ENCODE measurements at places on chromosomes 2 and 18.

DNA sequence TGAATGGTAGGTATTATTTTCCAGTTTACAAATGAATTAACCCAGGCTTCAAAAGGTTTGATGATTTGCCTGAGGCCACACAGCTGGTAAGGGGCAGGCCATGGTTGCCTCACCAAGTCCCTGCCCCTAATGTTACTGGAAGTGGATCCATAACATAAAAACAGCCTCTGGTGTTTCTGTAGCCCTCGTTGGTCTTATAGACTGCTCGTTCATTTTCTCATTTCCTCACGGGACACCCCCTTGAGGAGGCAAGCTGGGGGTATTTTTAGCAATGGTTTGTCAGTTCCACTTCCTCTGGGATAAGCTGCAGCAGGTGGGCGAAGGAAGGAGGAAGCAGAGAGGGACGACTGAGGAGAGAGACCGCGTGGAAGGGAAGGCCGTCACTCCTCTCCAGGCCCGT, 32.9 kb upstream of the NDUFV2 start:
- peaks cover 10% of the 10 kb centered on the region for H3K4me1 ChIP-seq
- no peak for DNase-seq
- no peak overlapping the region for H3K4me3 ChIP-seq

- H3K4me3 ChIP-seq: no peak overlapping the region
- DNase-seq: no peak
- H3K27me3 ChIP-seq: no peaks in the 10 kb centered on the region
- no peaks in the 10 kb centered on the region for H3K36me3 ChIP-seq
- no peaks in the 10 kb centered on the region for H3K4me1 ChIP-seq
- no peak overlapping the region for H3K27ac ChIP-seq
These were observed 19.6 kb upstream of the GULP1 start for GRCh38 chr2:188272121-188272520.

DNA sequence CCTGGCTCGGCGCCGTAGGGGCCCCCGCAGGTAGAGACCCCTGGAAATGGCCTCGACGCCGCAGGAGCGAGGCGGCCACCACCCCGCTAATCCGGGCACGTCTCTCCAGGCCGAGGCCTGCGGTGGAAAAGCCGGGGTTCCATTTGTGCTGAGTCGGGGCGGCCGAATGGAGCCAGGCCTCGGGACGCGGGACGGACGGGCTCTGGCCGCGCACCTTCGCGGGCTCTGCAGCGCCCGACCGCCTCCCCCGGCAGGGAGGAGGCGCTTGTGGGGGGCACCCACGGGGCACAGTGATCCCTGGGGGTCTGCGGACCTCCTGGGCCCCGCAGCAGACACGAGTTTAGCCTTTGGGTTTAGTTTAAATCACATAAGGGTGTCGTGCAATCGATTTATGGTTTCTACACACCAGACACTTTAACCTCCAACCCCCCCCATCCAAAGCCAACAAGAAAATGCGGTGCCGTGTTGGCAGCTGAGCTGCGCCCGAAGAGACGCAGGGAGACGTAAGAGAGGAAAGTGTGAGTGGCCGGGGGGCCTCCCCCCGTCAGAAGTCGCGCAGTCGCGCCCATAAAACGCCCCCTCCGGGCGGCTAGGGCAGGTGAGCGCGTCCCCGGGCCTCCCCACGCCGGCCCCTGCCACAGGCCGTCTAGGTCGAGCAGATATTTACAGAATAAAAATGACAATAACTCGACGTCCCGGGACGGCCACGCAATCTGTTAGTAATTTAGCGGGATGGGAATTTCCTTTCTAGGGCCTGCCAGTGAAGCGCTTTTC, 1.0 kb upstream of the NFATC1 start:
- H3K4me3 ChIP-seq: peak overlapping the region; percentile 58
- peak overlapping the region; percentile 83 for H3K27ac ChIP-seq
- DNase-seq: no peak

DNA sequence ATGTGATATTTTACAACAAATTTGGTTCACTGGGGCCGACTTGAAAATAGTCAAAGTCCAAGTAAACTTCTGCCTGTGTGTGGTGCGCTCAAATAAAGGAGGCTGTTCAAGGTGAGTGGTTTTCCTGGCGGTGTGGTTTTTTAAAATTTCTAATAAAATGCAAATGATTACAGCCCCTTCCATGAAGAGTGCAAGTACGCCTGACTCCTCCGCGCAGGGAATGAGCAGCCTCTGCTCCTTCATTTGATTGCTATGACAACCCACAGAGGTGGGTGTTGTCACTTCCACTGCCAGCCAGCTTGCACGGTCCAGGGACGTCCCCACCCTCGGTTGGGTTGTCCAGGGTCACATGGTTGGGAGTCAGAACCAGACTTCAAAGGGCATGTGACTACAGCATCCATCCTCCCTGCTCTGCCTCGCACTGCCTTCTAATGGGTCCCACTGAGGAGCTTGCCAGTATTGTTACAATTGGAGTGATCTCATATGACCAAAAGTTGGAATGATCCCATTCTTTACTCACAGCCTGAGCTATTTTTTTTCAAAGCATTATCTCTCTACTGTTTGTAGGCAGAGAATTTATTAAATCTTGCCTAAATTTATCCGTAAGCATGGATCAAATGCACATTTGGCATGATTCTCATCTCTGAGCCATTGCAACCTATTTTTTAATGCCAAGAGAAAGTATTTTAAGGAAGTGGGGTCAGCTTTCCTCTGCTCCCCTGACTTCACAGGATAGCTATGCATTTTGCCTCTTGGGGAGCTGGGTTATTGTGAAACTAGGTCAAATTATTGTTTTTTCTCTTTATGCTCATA, 121.3 kb downstream of the AGAP1 start:
- H3K27me3 ChIP-seq: no peaks in the 10 kb centered on the region
- H3K4me1 ChIP-seq: peaks cover 45% of the 10 kb centered on the region
- DNase-seq: peak; percentile 93
- no peaks in the 10 kb centered on the region for H3K36me3 ChIP-seq
- no peak overlapping the region for H3K4me3 ChIP-seq
- H3K27ac ChIP-seq: peak overlapping the region; percentile 64

DNA sequence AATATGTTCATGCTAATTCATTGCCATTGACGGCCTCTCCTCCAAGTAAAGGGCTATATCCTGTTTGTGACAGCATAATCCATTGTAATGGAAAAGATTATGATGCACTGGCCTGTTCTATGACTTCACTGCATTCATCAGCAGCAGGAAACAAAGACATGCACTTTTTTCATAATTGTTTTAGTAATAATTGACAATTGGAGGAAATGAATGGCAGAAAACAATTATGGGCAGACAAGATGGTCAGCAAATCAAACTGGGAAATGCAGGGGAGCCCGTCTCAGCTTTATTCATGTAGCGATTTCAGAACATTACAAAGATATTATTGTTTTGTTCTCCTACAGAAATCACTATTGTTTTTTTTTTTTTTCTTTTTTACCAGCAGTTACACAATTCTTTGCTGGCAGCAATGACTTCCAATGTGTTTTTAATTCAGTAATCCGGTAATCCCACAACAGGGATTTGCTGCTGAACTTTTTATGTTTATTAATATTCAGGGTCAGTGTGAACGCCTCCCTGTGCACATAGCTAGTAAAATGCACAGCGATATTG, 33.8 kb upstream of the RASGRP3 start:
- H3K4me3 ChIP-seq: no peak overlapping the region
- H3K4me1 ChIP-seq: peaks cover 8% of the 10 kb centered on the region
- peak overlapping the region; percentile 11 for H3K27ac ChIP-seq
- no peaks in the 10 kb centered on the region for H3K27me3 ChIP-seq

- no peaks in the 10 kb centered on the region for H3K27me3 ChIP-seq
- no peaks in the 10 kb centered on the region for H3K4me1 ChIP-seq
- no peak overlapping the region for H3K27ac ChIP-seq
- H3K4me3 ChIP-seq: no peak overlapping the region
These were observed 240.8 kb upstream of the PIK3C3 start for GRCh38 chr18:41713969-41714825.

DNA sequence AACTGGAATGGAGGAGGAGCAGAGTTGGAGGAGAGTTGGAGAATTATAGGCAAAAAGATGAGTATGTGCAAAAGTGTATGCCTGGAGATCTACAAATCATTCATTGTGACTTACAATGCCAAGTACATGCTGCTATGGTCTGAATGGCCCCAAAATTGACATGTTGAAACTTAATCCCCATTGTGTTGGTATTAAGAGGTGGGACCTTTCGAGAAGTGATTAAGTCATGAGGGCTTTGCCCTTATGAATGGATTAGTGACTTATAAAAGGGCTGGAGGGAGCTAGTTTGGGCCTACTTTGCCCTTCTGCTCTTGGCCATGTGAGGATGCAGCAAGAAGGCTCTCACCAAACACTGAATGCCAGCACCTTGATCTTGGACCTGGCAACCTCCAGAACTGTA, 6.3 kb upstream of the RBMS1 start:
- no peak for DNase-seq
- no peak overlapping the region for H3K27ac ChIP-seq
- H3K4me1 ChIP-seq: no peaks in the 10 kb centered on the region
- no peaks in the 10 kb centered on the region for H3K36me3 ChIP-seq

GRCh38 chr2:203533676-203534591, 1.2 kb downstream of the RAPH1 start:
- peaks cover 31% of the 10 kb centered on the region for H3K4me1 ChIP-seq
- peak overlapping the region; percentile 99 for H3K4me3 ChIP-seq
- DNase-seq: no peak
- no peaks in the 10 kb centered on the region for H3K27me3 ChIP-seq
- H3K36me3 ChIP-seq: no peaks in the 10 kb centered on the region

DNA sequence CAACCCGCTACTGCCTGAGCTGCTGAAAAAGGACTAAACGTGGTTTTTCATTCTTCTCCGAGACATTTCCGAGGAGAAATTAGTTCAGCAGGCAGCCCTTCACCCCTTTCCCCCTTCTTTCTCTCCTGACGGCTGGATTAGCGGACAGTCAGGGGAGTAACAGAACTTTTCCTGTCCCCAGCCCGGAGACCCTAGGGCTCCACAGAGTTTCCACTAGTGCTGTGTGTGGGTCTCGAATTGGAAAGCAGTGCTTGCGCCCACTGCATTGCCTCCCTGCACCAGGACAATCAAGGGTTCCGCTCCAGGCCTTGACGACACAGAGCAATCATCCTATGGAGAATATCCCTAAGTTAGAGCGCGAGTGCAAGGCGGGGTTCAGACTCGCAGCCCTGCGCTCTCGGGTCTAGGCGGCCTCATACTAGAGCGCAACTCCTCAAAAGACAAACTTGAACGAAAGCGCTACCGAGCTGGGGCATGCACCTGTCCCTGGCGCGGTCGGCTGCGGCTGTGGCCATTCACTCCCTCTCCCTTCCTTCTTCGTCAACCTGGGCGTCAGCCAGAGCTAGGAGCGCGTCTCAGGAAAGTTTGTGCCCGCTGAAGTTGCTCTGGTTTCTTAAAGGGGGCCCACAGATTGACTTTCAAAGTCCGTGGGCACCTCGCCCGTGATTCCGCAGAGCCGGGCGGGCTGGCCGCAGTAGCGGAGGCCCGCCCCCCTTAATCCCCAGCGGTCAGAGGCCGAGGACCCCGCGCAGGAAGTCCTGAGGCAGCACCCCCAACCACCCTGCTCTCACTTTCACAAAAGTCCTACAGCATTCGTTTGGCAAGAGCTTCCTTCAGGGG, 801 bp downstream of the OSR1 start:
- no peak for DNase-seq
- peaks cover 92% of the 10 kb centered on the region for H3K27me3 ChIP-seq
- H3K27ac ChIP-seq: peak overlapping the region; percentile 67
- H3K4me3 ChIP-seq: peak overlapping the region; percentile 51
- H3K36me3 ChIP-seq: no peaks in the 10 kb centered on the region

DNA sequence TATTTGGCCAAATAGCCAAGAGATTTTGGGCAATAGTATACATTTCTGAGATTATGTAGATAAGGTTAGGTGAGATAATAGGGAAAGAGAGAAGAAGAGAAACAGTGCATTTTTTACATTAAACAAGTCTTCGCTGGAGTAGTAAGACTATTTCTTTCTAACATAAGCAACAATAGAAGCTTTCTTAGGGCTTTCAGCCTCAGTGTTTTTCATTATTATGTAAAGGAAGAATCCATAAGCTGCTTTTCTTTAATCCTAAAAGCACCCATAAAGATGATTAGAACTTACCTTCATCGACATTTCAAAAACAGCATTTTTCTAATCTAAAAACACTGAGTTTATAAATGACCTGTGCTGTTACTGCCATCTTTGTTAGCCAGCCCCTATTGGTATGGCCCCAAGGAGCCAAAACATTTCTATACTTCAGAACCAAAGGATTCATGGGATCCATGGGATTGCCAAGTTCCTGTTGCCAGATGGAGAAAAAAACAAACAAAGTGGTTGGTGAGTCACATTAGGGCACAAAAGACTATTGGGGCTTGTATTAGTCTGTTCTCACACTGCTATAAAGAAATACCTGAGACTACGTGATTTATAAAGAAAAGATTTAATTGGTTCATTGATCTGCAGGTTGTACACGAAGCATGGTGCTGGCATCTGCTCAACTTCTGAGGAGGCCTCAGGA, 88.2 kb downstream of the SCG2 start:
- no peaks in the 10 kb centered on the region for H3K4me1 ChIP-seq
- no peaks in the 10 kb centered on the region for H3K36me3 ChIP-seq
- peaks cover 4% of the 10 kb centered on the region for H3K27me3 ChIP-seq
- no peak for DNase-seq

- H3K4me3 ChIP-seq: no peak overlapping the region
- H3K27ac ChIP-seq: no peak overlapping the region
- H3K27me3 ChIP-seq: no peaks in the 10 kb centered on the region
- DNase-seq: no peak
- H3K4me1 ChIP-seq: no peaks in the 10 kb centered on the region
- no peaks in the 10 kb centered on the region for H3K36me3 ChIP-seq
These were observed 96.8 kb upstream of the DNAJC10 start for GRCh38 chr2:182619276-182619675.

- no peaks in the 10 kb centered on the region for H3K36me3 ChIP-seq
- H3K27me3 ChIP-seq: peaks cover 10% of the 10 kb centered on the region
- no peak for DNase-seq
- no peak overlapping the region for H3K4me3 ChIP-seq
These were observed 182.4 kb downstream of the CELF4 start for GRCh38 chr18:37383036-37383785.

DNA sequence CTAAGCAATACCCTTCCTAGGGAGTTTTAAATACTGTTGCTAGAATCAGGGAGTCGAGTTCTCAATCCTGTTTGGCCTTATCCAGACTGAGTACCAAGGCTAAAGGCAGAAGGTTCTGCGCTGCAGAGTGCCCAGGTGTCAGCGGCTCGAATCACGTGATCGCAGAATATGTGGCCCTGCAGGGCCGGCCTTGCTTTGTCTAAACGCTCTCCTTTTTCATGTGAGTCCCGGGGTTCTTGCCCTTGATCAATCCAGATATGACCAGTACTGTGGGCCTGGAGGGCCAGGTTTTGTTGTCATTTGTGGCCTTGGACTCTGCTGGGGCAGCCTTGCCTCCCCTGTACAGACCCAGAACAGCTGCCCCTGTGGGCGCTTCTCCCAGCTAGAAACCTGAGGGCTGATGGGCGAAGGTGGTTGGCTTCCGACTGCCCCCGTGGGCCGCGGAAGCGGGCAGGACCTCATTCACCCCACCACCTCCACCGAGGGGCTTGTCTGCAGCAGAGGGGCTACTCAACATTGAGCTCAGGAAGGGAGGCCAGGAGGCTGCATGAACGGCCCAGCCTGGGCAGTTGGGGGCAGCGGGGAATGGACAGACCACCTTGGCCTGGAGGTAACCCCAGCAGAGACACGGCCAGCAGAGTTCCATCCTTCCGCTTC, 225.0 kb downstream of the ALPK2 start:
- no peaks in the 10 kb centered on the region for H3K36me3 ChIP-seq
- H3K27me3 ChIP-seq: no peaks in the 10 kb centered on the region
- no peak for DNase-seq
- H3K27ac ChIP-seq: no peak overlapping the region
- H3K4me3 ChIP-seq: no peak overlapping the region
- H3K4me1 ChIP-seq: peaks cover 3% of the 10 kb centered on the region

GRCh38 chr2:1234731-1235308, 178.4 kb upstream of the TPO start:
- no peak overlapping the region for H3K27ac ChIP-seq
- H3K27me3 ChIP-seq: no peaks in the 10 kb centered on the region
- no peak for DNase-seq
- no peaks in the 10 kb centered on the region for H3K4me1 ChIP-seq
- no peaks in the 10 kb centered on the region for H3K36me3 ChIP-seq
